Activated T-helper 1 cell treated with anti-CD3 and anti-CD28 coated beads, Interleukin-2, amount 50 U/mL, for 16 hours (primary cell): ENCODE measurements at places on chromosomes 3 and 15.
A peak's percentile ranks its signal among the peaks of the same experiment; 100 is the strongest.

DNA sequence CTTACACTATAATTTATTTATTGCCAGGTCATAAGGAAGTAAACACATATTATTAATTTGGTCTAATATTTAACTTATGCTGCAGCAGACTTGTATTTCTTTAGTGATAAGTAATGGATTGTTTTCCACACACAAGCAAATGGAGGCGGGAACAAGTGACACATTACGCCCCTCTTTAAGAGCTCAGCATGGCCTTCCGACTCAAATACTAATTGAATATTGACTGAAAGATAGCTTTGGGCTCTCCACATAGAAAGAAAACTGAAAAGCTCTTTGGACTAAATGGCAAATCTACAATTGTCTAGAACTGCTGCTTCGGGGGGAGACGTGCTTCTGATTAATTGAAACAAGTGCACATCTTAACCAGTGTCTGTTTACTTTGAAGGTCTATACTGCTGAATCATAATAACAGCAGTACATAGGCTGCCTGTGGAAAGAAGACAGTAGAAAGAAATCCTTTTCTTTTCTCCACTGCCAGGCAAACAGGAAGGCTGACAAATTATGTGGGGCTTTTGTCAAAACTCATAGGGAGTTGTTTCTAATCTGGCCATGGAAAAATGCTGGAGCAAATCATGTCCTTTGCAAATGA is 15.9 kb downstream of the CADPS start:
- DNase-seq, result no peak

DNA sequence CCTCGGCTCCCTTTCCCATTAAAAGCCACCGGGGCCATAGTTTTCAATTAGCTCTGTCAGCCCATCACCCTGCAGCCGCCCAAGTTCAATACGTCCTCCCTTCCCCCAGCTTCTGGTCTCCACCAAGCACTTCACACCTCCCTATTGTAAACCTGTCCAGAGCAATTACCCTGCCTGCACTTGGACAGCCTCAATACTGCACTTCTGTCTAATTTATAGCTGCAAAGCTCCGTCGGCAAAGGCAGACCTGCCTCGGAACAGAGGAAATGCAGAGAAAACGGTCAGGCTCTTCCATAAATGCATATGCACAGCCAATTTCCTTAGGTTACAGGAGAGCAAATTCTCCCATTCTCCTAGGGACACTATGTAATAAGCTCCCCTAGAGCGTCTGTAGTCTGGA is 21.9 kb downstream of the LRIG1 start:
- DNase-seq, result no peak

- no peak for DNase-seq
Observed at GRCh38 chr15:93848490-93848889, 382.9 kb upstream of the MCTP2 start.

DNA sequence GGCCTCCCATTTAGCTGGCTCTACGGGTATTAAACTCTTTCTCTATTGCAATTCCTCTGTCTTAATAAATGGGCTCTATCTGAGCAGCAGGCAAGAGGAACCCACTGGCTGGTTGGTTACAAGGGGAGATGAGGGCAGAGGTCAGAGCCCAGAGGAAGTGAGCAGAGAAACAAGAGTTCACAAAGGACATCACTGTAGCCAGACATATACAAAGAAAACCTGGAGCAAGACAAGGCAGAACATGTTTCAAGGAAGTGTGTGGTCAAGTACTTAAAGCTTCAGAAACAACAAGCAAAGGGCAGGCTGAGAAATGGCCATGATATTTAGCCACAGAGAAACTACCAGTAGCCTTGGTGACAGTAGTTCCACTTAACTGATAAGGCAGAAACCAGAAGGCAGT is 24.3 kb downstream of the SUSD5 start:
- no peak for DNase-seq

DNA sequence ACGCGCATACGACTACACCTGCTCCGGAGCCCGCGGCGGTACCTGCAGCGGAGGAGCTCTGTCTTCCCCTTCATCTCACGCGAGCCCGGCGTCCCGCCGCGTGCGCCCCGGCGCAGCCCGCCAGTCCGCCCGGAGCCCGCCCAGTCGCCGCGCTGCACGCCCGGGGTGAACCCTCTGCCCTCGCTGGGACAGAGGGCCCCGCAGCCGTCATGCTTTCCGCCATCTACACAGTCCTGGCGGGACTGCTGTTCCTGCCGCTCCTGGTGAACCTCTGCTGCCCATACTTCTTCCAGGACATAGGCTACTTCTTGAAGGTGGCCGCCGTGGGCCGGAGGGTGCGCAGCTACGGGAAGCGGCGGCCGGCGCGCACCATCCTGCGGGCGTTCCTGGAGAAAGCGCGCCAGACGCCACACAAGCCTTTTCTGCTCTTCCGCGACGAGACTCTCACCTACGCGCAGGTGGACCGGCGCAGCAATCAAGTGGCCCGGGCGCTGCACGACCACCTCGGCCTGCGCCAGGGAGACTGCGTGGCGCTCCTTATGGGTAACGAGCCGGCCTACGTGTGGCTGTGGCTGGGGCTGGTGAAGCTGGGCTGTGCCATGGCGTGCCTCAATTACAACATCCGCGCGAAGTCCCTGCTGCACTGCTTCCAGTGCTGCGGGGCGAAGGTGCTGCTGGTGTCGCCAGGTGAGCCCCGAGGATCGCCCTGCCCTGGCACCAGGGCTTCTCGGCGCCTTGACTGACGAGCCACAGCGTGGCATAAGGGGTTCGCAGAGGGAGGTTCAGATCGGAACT is 420 bp downstream of the SLC27A2 start:
- DNase-seq, result no peak

- DNase-seq, result no peak
Observed at GRCh38 chr15:80620141-80620540, 75.0 kb upstream of the ABHD17C start.

GRCh38 chr15:59419170-59419569 is 18.8 kb upstream of the FAM81A start:
- no peak for DNase-seq

- DNase-seq, result peak; percentile 67
Observed at GRCh38 chr3:198080521-198081384, 120.7 kb downstream of the LMLN start.

DNA sequence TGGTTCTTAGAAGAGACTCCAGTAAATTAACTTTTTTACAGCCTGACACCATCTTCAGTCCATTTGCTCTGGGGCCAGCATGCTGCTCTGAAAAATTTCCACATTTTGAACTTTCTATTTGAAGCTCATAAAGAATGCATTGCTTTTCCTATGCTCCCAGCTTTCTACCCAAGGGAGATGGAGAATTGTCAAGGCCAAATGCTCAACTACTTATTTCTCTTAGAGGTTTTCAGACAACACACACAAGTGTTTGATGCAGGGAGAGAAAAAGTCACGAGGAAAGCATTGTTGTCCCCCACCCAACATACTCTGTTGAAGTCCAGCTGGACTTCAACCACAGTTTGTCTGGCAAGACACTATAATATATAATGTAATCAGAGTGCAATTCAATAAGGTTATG is 100.3 kb upstream of the CADPS start:
- no peak for DNase-seq

- no peak for DNase-seq
Observed at GRCh38 chr15:61339516-61339915, 110.4 kb upstream of the RORA start.

DNA sequence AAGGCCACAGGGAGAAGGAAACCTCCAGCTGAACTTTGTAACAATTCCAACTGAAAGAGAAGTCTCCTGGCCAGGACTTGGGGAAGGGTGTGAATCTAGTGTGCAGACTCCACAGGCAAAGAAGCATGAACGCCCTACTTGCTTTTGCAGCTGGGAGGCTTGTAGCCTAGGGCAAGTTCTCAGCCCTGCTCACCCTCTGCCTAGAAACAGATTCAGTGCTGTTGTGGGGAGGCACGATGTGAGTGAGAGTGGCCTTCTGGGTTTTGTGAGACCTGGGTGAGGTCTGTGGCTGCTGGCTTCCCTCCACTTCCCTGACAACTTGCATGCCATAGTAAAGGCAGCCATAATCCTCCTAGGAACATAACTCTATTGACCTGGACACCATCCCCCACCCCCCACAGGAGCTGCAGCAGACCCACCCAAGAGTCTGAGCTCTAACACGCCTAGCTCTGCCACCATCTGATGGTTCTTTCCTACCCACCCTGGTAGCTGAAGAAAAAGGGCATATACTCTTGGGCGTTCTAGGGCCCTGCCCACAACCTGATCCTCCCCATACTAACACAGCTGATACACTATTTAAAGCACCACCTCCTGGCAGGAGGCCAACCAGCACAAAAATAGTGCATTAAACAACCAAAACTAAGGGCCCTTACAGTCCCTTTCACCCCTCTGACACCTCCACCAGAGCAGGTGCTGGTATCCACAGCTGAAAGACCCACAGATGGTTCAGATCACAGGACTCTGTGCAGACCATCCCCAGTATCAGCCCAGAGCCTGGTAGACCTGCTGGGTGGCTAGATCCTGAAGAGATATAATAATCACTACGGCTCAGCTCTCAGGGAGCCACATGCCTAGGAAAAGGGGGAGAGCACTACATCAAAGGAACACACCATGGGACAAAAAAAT is 426.5 kb downstream of the IGSF11 start:
- no peak for DNase-seq

DNA sequence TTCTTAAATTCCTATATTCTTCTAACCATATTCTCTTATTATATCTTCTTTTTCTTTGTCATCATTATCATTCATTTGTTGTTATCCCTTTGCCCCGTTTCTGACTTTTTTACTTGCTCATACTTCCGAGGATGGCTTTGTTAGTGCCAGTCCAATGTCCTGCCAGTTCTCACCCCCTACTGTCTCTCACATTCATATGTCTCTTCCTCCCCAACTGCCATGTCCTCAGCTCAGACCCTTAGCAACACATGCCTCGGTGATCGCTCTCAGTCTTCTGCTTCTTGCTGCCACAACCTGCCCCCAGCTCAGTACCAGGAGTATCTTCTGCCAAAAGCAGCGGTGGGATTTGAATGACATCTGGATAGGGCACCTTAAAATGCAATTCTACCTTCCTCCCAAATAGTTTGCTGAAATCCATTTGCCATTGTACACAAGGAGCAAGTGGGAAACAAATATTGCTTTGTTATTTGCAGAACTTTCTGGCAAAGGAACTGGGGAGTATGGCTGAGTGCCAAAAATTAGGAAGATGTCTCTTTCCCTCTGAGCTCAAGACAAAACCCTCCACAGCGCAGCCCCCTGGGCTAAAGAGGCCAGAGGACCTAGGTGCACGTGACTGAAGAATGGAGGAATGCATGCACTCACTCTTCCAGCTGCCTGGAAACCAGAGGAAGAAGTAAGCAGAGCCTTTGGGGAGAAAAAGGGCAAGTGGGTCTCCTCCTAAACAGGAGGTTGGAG is 57.7 kb upstream of the CTNNB1 start:
- DNase-seq, result no peak

GRCh38 chr3:65706776-65707568 is 331.7 kb downstream of the MAGI1 start:
- DNase-seq, result no peak

GRCh38 chr3:10738688-10739372 is 77.2 kb upstream of the SLC6A11 start:
- peak; percentile 60 for DNase-seq

- no peak for DNase-seq
Observed at GRCh38 chr3:78792733-78793132, 975.1 kb downstream of the ROBO1 start.

- DNase-seq, result no peak
Observed at GRCh38 chr3:57815036-57815435, 58.9 kb downstream of the SLMAP start.

- no peak for DNase-seq
Observed at GRCh38 chr15:91929509-91929908, 76.0 kb downstream of the SLCO3A1 start.

DNA sequence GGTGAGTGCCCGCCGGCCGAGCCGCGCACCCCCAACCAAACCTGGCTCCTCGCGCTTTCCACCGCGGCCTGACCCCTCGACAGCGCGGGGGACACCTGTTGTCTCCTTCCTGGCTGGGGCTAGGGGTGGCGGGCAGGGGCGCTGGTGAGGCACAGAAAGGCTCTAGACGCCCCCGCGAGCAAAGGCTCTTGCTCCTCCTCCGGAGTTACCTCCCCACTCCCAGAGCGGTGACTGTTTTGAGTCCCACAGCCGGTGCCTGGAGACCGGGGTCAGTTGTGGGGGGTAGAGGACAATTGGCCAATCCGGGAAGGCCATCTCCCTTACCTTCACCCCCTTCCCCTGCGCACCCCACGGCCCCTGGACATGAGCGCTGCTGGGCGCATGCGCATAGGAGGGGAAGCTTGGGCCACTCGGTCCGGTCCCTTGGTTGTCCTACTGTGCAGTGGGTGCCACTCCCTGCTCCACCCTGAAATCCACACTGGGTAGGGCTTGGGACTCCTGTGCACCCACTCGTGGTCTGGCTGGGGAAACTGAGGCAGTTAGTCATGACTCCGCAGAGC is 554 bp downstream of the CHST13 start:
- DNase-seq, result no peak

GRCh38 chr3:141091426-141091825 is 40.3 kb downstream of the SPSB4 start:
- no peak for DNase-seq

DNA sequence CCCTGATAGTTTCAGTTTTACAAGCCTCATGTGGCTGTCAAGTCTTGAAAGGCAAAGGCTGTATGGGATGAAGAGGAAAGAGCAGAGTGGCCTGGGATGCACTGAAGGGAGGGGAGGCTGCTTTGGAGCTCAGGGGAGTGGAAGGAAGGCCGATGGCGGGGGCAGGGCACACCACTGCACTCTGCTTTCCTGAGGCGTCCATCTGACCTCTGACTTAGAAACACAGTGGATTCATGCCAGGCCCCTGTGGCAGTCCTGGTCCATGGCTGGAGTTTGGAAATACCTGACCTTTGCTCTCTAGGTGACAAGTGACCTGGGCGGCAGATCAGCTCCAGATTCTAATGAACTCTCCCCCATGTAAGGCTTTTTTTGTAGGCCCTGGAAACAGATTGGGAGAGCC is 19.0 kb downstream of the FAH start:
- no peak for DNase-seq

- no peak for DNase-seq
Observed at GRCh38 chr3:148697306-148698189, at the start of gene AGTR1. Gene AGTR1, plus strand, starts transcription at chr3:148697903. Its CDS starts 43,133 bp downstream, at chr3:148741036.

GRCh38 chr15:56943403-56943802 is 25.0 kb downstream of the TCF12 start:
- DNase-seq, result no peak

DNA sequence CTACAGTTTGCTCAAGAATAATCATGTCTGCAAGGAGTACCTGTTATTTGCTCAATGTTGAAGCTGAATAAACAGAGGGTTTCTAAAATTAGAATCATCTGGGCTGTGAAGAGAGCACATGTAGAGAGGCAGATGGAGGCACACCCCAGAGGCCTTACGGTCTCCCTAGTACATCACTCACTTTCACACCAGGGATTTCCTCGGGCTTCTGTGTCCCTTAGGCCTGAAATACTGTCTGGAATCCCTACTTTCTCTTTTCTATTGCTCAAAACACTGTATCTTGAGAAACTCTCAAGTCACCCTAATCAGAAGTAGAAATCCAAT is 473.7 kb upstream of the ROBO2 start:
- no peak for DNase-seq

- DNase-seq, result no peak
Observed at GRCh38 chr3:111737706-111738086, 121.4 kb upstream of the PHLDB2 start.

GRCh38 chr3:64267721-64268604 is 42.7 kb upstream of the PRICKLE2 start:
- DNase-seq, result no peak
